Stimulated activated CD8-positive, alpha-beta memory T cell treated with anti-CD3 and anti-CD28 coated beads, Interleukin-7, amount 100 ng/mL, for 1 hour (primary cell): ENCODE measurements at places on chromosomes 6 and 20.

DNA sequence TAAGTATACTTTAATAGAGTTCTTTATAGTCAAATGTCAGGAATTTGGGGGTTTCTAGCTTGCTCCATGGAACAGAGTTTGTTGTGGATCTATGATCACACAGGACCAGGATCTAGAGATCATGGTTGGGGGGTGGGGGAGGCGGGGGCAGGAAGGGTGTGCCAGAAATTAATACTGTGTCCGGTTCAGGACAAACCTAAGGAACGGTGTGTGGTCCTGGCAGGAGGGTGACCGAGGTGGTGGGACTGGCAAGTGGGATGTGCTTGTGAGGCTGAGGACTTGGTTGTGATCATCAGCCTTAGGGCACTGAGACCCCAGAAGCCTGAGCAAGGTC, 27.9 kb downstream of the GSTA3 start:
- no peak for DNase-seq

DNA sequence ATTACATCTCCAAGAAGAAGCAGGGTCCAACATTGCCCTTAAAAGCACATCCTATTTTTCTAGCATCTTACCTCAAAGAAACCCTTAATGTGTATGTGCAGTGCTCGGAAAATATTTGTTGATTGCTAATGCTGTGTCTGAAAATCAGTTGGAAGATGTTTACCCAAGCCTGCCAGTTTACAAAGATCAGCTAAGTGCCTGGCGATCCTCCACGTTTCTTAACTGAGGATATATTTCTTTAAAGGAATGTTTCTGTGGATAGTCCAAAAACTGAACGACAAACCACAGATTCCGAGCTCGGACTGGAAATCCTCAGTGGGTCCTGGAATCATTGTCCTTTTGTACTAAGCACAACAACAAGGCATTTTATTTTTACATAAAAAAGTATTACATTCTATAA, 595.7 kb upstream of the ARID1B start:
- DNase-seq = no peak

DNA sequence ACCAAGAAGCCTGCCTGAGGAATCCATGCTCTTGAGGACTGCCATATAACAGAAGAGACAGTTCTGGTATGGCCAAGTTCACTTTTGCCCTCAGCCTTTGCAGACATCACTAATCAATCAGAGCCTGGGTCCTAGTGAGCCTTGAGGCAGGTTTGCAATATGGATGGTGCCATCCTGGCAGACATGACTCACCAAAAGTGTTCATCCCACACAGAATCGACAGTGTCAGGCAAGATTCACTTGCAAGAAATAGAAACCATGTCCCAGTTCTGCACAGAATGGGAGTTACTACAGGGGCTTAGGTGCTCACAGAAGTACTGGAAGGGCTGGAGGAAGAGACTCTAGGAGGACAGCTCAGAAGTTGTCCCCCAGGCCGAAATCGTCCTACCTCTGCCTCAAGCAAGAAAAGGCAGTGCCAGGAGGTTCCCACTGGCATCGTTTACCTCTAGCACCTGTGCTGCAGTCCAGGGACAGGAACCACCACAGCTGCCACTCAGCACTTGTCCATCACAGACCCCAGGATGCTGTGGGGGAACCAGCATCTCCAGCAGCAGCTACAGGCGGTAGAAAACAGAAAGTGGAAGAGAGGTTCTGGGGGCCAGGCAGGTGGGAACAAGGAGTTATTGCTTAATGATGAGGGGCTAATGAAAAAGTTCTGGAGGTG, 42.6 kb upstream of the PHACTR3 start:
- DNase-seq = no peak

- DNase-seq = peak; percentile 28
Observed at GRCh38 chr6:111973118-111973761, 80.7 kb upstream of the CCN6 start.

GRCh38 chr6:32623693-32624092, 13.5 kb upstream of the HLA-DQA1 start:
- DNase-seq = no peak

- no peak for DNase-seq
Observed at GRCh38 chr20:58407966-58408557, 19.0 kb downstream of the VAPB start.

- no peak for DNase-seq
Observed at GRCh38 chr20:32192698-32193097, 14.8 kb downstream of the PLAGL2 start.

DNA sequence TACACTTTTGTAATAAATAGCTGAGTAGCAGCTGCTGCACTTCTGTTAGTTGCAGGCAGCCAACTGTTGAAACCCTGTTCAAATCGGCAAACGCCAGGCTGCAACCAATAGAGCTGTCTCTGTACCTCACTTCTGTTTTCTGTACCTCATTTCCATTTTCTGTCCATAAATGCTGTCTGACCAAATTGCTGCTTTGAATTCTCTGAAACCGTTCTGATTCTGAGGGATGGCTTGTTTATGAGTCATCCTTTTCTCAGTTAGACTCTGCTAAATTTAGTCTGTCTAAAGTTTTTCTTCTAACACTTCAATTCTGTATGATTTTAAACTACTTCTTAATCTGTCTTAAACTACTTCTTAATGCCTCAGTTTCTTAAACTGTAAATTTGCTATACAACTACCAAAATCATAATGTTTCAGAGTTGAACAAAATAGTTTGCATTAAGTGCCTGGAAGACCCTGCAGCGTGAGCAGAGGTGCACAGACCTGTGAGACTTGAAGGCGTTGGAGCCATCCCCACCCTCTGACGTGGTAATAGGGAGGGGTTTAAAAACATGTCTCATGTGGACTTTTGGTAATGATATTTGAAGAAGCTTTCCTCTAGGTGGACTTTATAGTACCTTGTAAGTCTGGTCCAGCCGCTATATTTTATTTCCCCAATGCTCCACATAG, 9.6 kb downstream of the BTNL2 start:
- no peak for DNase-seq

GRCh38 chr6:128570680-128571063, 50.3 kb upstream of the PTPRK start:
- DNase-seq = no peak

GRCh38 chr6:156718647-156719394, 58.4 kb upstream of the ARID1B start:
- no peak for DNase-seq

DNA sequence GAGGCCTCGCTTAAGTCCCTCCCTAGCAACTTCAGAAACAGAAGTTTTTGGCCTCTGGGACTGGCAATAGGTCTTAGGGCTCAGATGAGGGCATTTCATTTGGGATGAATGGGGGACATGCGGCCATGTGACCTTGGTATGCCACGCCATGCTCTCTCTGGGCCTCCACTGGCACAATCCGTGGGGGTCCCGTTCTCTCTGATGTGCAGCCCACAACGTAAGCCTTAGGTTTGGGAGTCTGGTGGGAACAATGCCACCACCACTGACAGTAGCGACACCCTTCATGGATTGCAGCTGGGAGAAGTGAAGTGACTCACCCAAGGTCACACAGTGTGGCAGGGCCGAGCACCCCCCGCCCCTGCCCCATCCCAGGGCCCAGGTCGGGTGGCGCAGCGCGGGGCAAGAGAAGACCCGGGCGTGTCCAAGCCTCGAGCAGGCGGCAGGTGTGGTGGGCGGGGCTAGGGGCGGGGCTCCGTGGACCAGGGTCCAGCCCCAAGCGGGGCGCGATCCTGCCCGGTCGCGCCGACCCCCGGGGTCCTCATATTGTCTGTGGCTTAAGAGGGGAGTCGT, 864 bp upstream of the CEBPB start:
- DNase-seq = no peak

GRCh38 chr6:113695516-113695915, 161.6 kb upstream of the MARCKS start:
- DNase-seq = no peak

- no peak for DNase-seq
Observed at GRCh38 chr20:57678340-57678739, 31.5 kb downstream of the PMEPA1 start.

DNA sequence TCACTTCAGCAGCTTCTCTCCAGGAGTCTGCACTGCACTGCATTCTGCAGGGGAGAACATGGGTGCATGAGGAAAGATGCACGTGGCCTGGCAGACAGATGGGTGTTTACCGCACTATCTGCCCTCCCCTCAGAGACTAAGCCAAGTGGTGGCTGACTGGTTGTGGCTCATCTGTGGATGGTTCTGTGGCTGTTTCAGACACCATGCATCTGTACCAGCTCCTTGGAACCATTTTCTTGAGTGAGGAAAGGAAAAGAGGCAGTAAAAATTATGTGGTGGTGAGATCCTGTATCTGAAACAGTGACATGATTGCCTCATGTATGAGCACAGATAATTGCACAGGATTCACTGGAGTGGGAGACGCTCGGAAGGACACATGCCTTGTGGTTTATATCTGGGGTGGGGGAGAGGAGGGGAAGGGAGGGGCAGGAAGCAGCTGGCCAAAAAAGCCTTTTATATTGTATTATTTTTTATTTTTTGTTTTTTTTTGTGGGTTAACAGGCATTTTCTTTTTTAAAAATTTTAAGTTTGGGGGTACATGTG, 161.7 kb downstream of the ERMARD start:
- DNase-seq = no peak

DNA sequence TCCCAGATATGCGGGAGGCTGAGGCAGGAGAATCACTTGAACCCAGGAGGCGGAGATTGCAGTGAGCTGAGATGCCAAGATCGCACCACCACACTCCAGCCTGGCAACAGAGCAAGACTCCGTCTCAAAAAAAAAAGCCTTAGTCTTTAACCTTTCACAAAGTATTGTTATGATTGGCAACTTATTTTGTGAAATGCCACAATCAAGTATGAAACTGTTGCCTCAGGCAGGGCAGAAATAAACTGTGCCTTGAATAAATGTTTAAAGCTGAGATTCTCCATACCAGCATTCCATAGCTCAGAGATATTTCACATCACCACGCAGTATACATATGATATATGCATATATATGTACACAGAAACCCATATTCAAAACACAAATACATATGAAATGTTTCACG, 120.1 kb upstream of the CCDC28A start:
- no peak for DNase-seq
